ENCODE measurements at places on chromosomes 2 and 18. TPM values are rescaled to one million over a fixed set of nuclear protein-coding genes. Genes with fewer than 3 reads are reported as not detected.

DNA sequence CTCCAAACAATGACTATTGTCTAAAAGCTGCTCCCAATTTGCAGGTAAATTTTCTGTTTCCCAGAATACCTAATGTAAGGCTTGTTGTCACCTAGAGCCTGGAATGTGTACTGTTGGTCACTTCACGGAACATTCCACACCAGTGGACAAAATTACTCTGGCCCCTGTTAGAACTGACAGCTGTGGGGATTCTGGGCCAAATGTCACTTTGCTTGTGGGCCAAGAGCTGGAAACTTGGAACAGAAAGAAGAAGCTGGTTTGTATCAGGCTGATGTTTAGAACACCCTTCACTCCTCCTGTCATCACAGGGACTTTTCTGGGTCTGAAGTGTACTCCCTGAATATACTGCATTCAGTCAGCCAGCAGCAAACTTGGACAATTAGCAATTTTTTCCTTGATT is 495.6 kb upstream of the SYT4 start:
- no peaks in the 10 kb centered on the region for H3K4me1 ChIP-seq
- H3K4me3 ChIP-seq = no peak overlapping the region
- no peak for DNase-seq

GRCh38 chr2:177204417-177204816 is 8.2 kb upstream of the HNRNPA3 start:
- H3K27ac ChIP-seq = no peak overlapping the region
- no peaks in the 10 kb centered on the region for H3K36me3 ChIP-seq
- no peaks in the 10 kb centered on the region for H3K4me1 ChIP-seq
- no peak for DNase-seq
- H3K27me3 ChIP-seq = no peaks in the 10 kb centered on the region

- no peak for DNase-seq
- H3K27ac ChIP-seq = peak overlapping the region; percentile 100
- H3K27me3 ChIP-seq = no peaks in the 10 kb centered on the region
- peaks cover 23% of the 10 kb centered on the region for H3K36me3 ChIP-seq
- no peak overlapping the region for H3K4me3 ChIP-seq
Measured at GRCh38 chr2:219280651-219281050, 1.5 kb downstream of the DNAJB2 start.

DNA sequence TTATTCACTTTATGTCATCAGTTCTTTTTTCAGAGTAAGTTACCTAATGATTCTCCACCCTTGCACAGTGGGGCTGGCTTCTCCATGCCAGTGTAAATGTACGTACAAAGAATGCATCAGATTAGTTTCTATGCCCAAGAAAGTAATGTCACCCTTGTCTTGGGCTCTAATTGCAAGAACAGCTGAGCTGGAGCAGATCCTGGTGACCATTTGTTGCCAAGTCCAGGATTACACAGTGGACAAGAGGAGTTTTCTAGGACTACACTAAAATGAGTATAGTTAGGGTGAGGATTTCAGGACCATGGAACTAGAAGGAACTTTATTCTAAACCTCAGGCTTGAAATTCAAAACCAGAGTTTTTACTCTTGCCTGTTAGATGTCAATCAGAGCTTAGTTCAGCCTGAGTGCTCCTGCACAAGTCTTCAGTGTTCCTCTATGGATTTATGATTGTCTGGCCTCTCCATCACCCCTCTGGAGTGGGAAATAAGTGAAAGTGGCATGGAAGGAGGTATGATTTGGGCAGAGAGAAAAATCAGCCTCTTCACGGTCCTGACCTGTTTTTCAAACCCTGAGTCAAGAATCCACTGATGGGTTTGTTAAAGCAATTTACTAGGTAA is 29.8 kb downstream of the PCBP1 start:
- H3K27me3 ChIP-seq = no peaks in the 10 kb centered on the region
- peaks cover 10% of the 10 kb centered on the region for H3K4me1 ChIP-seq
- H3K27ac ChIP-seq = no peak overlapping the region
- no peak for DNase-seq

TRIM43 gene
- total RNA-seq = not detected

DNA sequence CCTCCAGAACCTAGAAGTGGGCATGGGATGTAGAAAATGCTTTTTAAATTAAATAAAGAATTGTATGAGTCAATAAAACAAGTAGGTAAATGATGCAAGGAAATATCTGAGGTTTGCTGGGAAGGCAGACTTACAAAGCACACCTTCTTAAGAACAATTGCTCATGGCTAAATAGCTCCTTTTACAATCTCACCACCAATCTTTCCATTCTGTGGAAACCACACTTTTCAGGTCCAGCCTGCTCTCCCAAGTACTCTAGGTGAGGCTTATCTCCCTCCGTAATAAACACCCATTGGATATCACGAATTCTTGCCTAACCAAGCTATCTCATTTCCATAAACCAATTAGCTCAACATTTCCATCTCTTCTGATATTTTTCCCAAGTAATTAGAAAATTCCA is 91.5 kb upstream of the SLC8A1 start:
- no peak for DNase-seq
- H3K4me3 ChIP-seq = no peak overlapping the region
- no peak overlapping the region for H3K27ac ChIP-seq

DNA sequence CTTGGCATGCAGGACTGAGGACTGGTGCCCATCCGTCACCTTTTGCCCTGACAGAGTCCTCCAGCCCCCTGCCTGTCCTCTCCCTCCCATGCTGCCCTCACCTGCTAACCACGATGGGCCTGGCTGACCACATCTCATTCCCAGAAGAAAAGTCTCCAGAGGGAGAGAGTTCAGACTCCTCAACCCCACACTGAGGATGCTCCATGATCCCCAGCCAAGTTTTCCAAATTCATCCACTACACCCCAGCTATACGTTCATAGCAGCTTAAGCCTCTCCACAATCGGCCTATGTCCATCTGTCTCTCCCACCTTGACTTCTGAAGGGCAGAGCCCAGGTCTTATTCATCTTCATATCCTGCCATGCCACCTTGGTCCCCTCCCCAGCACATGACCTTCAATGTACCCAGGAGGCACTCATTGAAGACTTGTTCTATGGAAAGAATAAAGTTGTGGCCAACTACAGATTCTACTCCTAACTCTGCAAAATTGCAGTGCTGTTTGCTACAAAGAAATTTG is 115.6 kb upstream of the ID2 start:
- no peaks in the 10 kb centered on the region for H3K27me3 ChIP-seq
- H3K36me3 ChIP-seq = no peaks in the 10 kb centered on the region
- DNase-seq = no peak
- H3K4me3 ChIP-seq = no peak overlapping the region
- H3K27ac ChIP-seq = no peak overlapping the region

GRCh38 chr2:224922142-224922727 is 120.0 kb downstream of the DOCK10 start:
- H3K4me1 ChIP-seq = peaks cover 47% of the 10 kb centered on the region
- H3K4me3 ChIP-seq = no peak overlapping the region
- H3K27me3 ChIP-seq = no peaks in the 10 kb centered on the region
- DNase-seq = no peak

DNA sequence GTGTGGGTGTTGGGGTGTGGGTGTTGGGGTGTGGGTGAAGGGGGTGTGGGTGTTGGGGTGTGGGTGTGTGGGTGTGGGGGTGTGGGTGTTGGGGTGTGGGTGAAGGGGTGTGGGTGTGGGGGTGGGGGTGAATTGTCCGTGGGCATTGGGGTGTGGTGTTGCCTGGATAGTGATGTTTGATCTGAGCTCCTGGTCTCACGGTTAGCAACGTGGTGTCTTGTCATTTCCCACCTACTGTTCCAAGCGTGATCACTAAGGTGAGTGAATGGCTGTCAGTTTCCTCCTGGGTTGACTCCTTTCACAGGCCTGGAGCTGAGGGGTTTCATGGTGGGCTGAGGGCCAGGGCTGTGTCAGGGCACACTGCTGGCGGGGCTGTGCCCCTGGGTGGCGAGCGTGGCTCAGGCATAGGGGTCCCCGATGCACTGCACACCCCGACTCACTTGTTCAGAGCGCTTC is 27.2 kb downstream of the RTP5 start:
- no peaks in the 10 kb centered on the region for H3K36me3 ChIP-seq
- DNase-seq = no peak
- H3K4me3 ChIP-seq = no peak overlapping the region
- H3K27ac ChIP-seq = no peak overlapping the region
- H3K27me3 ChIP-seq = no peaks in the 10 kb centered on the region

COL4A4 gene
- total RNA-seq = 0.20 TPM

DNA sequence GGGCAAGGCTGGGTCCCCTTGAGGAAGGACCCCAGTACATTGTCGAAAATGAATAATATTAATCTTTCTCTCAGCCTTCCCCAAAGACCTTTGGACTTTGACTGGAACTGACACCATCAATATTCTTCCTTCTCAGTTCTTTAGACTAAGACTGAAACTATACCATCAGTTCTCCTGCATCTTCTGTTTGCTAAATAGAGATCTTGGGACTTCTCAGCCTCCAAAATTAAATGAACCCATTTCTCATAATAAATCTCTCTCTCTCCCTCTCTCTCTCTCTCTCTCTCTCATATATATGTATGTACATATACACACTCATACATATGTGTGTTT is 39.7 kb upstream of the VRK2 start:
- H3K36me3 ChIP-seq = no peaks in the 10 kb centered on the region
- no peak overlapping the region for H3K27ac ChIP-seq
- no peak for DNase-seq
- H3K4me3 ChIP-seq = no peak overlapping the region
- no peaks in the 10 kb centered on the region for H3K4me1 ChIP-seq

DNA sequence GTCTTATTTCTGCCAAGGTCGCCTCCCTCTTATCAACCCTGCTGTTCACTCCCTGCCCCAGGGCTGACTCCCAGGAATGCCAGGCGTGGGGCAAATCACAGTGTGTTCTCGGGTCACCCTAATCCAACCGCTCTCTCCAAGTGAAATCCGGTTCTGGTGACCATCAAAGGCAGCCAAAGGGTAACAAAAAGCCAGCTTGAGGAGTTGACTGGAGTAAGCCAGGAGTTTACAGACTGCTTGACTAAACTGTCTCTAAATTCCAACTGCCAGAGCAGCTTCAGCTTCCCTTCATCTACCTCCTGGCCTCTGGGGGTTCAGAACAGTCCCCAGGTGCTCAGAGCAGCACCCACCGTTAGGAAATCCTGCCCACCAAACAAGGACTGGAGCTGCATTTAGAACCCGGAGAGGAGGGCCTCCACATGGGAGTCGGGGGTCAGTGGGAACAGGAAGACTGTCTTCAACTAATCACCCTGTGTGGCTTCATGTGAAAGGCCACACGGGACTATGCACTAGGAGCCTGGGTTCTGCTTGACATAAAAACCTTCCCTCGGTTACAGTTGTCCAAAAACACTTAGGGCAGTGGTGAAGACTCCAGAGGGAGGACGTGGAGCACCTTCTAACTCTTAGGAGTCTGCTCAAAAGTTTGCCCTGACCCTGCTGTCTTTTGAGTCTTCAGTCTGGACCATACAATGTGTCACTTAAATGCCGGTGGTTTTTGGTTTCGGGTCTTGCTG is 24.2 kb upstream of the MCFD2 start:
- H3K4me3 ChIP-seq = no peak overlapping the region
- no peaks in the 10 kb centered on the region for H3K36me3 ChIP-seq
- H3K4me1 ChIP-seq = peaks cover 42% of the 10 kb centered on the region
- DNase-seq = no peak
- peak overlapping the region; percentile 37 for H3K27ac ChIP-seq
- H3K27me3 ChIP-seq = no peaks in the 10 kb centered on the region

GRCh38 chr2:163264341-163264740 is 425.8 kb upstream of the KCNH7 start:
- no peaks in the 10 kb centered on the region for H3K27me3 ChIP-seq
- H3K27ac ChIP-seq = no peak overlapping the region
- no peak for DNase-seq
- H3K36me3 ChIP-seq = no peaks in the 10 kb centered on the region

FSHR gene
- not detected for total RNA-seq

ERBB4 gene
- not detected for total RNA-seq

DNA sequence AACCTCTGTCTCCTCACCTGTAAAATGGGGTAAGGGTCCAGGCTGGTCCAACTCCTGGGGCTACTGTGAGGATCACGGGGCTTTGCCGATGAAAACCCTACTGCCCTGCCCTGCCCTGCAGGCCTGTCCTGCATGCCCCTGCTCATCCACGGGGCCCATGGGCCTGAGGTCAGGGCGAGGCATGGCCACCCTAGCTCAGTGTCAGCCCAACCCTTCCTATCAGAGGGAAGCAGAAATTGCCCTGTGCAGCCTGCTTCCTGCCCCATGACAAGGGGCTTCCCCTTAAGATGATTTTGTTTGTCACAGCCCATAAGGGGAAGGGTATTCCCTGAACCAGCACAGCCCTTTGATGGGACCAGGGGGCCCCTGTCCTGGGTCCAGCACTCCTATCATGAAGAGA is 353.6 kb upstream of the ID2 start:
- H3K27me3 ChIP-seq = no peaks in the 10 kb centered on the region
- no peak overlapping the region for H3K4me3 ChIP-seq
- H3K27ac ChIP-seq = no peak overlapping the region
- peaks cover 35% of the 10 kb centered on the region for H3K4me1 ChIP-seq
- no peak for DNase-seq

ABCG5 gene
- total RNA-seq = not detected

GRCh38 chr2:74227646-74228045 is 29.2 kb downstream of the MTHFD2 start:
- no peaks in the 10 kb centered on the region for H3K4me1 ChIP-seq
- H3K27me3 ChIP-seq = peaks cover 8% of the 10 kb centered on the region
- H3K36me3 ChIP-seq = peaks cover 3% of the 10 kb centered on the region

DNA sequence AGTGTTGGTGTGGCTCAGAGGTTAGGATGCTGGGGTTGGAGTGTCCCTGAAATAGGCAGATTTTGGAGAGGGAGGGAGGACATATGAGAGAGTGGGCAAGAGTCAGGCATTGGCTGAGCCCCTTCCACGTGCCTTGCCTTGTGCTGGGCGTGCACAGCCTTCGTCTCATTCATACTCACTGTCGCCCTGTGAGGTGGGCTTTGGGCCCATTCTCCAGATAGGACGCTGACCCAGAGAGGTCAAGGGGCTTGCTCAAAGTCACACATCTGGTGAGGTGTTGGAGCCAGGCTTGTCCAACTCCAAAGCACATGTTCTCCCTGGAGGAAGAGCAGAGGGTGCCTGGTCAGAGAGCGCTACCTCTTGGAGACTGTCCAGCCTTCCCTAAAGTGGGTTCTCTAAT is 166.8 kb downstream of the DYSF start:
- no peaks in the 10 kb centered on the region for H3K4me1 ChIP-seq
- H3K27ac ChIP-seq = no peak overlapping the region
- H3K4me3 ChIP-seq = no peak overlapping the region
- peaks cover 12% of the 10 kb centered on the region for H3K27me3 ChIP-seq

CCDC178 gene
- total RNA-seq = not detected

DNA sequence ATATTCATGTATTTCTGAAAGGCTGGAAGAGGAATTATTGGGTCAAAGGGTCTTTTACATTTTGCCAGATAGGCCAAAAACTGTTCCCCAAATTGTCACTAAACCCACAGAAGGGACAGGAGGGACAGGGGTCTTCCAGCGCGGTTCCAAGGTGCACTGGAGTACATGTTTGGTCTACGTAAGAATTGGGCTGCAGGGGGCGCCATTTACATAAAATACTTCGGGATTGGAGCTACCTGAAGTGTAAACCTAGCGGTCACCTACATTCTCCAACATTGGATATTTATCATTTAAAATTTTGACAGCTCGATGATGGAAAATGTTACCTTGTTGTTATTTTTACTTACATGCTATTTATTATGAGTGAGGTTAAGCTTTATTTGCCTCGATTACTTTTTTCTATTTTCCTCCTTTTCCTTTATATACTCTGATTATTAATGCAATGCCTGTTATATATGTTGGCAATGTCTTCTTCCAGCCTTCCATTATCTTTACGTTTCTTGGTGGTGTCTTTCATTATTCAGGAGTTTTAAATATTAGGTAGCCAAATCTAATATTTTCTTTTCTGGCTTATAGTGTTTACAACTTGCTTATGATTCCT is 43.0 kb upstream of the RAB6C start:
- H3K27me3 ChIP-seq = peaks cover 6% of the 10 kb centered on the region
- no peaks in the 10 kb centered on the region for H3K36me3 ChIP-seq
- no peak overlapping the region for H3K27ac ChIP-seq
- no peaks in the 10 kb centered on the region for H3K4me1 ChIP-seq

AFF3 gene
- total RNA-seq = 9.9 TPM

MOGAT1 gene
- total RNA-seq = not detected

Data from T-cell (primary cell).